ENCODE measurements at places on chromosomes 2 and 18.

DNA sequence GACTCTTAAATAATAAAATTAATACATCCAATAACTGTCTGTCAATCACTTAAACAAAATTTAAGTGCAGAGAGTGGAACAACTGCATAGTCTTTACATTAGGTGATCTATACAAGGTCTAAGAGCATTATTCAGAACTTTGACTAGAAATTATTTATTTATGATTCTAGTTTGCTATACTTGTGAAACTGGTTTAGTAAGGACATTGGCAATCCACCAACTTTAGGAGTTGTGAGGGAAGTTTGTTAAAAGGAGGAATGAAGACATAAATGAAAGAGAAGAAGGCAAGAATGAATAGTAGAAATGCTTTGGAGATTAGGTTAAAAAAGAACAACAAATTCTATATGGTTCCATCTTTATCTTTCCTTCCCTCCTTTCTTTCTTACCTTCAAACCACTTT lies 217.5 kb downstream of the GPD2 start:
- no peaks in the 10 kb centered on the region for H3K4me1 ChIP-seq
- no peak overlapping the region for H3K27ac ChIP-seq
- DNase-seq, result no peak
- no peak overlapping the region for H3K4me3 ChIP-seq

DNA sequence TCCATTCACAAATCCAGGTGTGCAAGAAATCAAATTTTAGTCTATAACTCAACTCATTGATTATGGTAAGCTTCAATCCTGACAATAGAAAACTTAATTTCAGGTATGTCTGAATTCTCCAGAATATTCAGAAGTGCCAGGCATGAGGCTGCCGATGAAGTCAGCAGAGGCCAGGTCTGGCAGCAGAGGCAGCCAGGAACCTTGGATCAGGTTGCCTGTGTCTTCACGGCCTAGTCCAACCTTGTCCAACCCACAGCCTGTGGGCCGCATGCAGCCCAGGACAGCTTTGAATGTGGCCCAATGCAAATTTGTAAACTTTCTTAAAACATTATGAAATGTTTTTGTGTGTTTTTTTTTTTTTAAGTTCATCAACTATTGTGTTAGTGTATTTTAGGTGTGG lies 46.9 kb upstream of the ASPRV1 start:
- peaks cover 21% of the 10 kb centered on the region for H3K4me1 ChIP-seq
- DNase-seq, result no peak
- no peak overlapping the region for H3K27ac ChIP-seq
- H3K4me3 ChIP-seq, result no peak overlapping the region
- no peaks in the 10 kb centered on the region for H3K36me3 ChIP-seq
- no peaks in the 10 kb centered on the region for H3K27me3 ChIP-seq

DNA sequence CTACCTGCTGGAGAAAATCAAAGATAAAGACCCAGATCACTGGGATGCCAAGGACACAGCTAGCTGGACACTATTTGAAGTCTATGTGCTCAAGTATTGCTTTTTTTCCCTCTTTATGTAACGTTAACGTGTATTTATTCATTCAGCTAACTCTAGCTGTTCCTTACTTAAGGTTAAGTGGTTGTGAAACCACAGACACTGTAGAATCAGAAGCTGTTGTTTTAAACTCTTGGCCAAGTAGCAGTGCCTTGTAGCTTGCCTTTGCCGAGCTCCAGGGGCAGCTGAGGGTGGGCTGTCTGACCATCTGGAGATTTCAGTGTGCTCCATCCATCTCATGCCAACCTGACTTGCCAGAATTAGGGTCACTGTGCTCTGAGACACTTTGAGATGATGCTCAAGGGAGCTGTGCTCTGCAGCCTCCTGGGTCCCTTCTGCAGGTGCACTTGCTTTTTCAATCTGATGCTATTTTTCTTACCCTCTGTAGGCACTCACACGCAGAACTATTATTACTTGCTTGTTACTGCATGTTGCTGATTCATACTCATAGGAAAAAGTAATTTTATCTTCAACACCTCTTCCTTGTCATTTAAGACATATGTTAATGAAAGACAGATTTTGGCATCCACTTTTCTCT lies 116.2 kb downstream of the METTL8 start:
- H3K4me3 ChIP-seq, result no peak overlapping the region
- H3K27ac ChIP-seq, result no peak overlapping the region
- H3K4me1 ChIP-seq, result no peaks in the 10 kb centered on the region
- no peaks in the 10 kb centered on the region for H3K27me3 ChIP-seq
- peaks cover 6% of the 10 kb centered on the region for H3K36me3 ChIP-seq

GRCh38 chr18:68519336-68519735 lies 195.6 kb downstream of the TMX3 start:
- H3K27me3 ChIP-seq, result no peaks in the 10 kb centered on the region
- H3K4me1 ChIP-seq, result peaks cover 3% of the 10 kb centered on the region
- no peaks in the 10 kb centered on the region for H3K36me3 ChIP-seq
- no peak for DNase-seq
- no peak overlapping the region for H3K27ac ChIP-seq

GRCh38 chr18:2143636-2144035 lies 427.7 kb downstream of the METTL4 start:
- no peak overlapping the region for H3K4me3 ChIP-seq
- H3K4me1 ChIP-seq, result peaks cover 8% of the 10 kb centered on the region
- no peak overlapping the region for H3K27ac ChIP-seq
- no peaks in the 10 kb centered on the region for H3K36me3 ChIP-seq

DNA sequence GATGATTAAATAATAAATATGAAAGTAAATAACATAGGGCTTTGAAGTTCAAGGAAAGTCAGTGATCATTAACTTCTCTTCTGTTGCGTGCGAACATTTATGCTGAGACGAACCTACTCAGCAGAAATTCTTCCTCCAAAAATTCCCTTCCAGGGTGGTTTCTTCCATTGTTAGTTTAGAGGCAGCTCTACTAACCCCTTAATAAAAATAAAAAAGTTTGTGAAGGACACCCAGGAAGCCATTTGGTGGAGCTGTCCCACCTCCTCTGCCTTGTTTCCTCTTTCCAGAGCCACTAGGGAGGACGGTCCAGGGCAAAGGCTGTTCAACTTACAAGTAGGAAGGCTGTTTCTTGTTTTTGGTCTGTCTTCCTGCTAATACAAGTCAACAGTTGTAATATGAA lies 2.1 kb upstream of the SMAD2 start:
- H3K27me3 ChIP-seq, result no peaks in the 10 kb centered on the region
- DNase-seq, result no peak
- peaks cover 13% of the 10 kb centered on the region for H3K4me1 ChIP-seq
- no peak overlapping the region for H3K27ac ChIP-seq
- no peaks in the 10 kb centered on the region for H3K36me3 ChIP-seq
- no peak overlapping the region for H3K4me3 ChIP-seq

DNA sequence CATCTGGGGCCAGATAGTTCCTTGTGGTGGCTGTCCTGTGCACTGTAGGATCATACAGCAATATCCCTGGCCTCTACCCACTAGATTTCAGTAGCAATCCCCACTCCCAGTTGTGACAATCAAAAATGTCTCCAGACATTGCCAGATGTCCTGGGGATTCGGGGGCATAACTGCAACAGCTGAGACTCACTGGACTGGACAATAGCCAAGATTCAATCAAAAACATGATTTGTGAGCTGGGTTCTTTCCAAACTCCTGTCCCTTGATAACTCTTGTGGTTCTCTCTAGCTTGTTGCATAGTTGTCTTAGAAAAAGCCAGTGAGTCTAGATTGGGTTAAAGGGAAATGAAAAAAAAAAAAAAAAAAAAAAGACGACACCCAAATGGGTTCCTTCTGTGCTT lies 293.4 kb downstream of the CELF4 start:
- no peak overlapping the region for H3K4me3 ChIP-seq
- H3K4me1 ChIP-seq, result no peaks in the 10 kb centered on the region
- no peak overlapping the region for H3K27ac ChIP-seq
- DNase-seq, result no peak
- H3K27me3 ChIP-seq, result peaks cover 47% of the 10 kb centered on the region
- no peaks in the 10 kb centered on the region for H3K36me3 ChIP-seq

DNA sequence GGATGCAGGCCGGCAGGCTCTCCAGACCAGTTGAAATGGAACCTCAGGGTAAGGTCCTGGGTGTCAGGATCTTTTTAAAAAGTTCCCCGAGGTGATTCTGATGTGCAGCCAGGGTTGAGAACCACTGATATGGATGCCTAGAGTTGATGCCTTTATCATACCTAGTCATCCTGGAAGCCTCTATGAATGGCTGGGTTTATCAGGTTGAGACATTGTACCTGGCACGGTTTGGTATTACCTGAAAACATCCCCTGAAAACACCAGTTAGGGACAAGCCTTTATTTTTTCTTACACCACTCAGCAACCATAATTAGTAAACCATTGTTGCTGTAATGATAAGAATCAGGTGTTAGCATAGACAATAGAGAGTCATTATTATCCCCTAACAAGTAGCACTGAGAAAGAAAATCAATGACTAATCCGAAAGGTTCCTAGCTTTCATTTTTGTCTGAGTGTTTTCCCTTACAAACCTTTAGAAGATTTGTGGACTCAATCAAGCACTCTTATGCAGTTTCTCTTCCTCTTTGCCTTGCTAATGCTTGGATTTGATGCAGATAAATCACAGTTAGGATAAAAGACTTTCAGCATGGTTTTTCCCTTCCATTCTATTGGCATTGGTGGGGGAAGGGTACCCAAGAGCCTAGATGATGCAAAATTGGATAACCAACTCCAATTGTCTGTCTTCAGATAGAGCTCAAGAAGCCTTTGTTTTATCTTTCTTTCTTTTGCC lies 116.5 kb upstream of the LYPD6 start:
- no peak overlapping the region for H3K4me3 ChIP-seq
- no peaks in the 10 kb centered on the region for H3K36me3 ChIP-seq
- DNase-seq, result no peak
- H3K27ac ChIP-seq, result no peak overlapping the region
- H3K27me3 ChIP-seq, result no peaks in the 10 kb centered on the region

DNA sequence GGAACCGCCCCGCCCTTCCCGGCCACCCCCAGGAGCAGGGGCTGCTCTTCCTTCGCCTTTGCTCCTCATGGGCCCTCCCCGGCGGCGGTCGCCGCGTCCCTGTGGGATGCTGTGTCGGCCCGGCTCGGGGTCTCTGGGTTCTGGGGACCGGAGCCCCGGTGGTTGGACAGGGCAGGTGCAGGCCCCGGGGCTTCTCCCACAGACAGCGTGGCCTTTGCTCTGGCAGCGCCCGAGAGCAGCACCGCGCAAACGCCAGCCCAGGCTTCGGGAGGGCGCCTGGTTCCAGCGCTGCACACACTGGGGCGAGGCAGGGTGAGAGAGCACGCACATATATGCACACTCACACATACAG lies 9.0 kb upstream of the KCNG2 start:
- no peak overlapping the region for H3K4me3 ChIP-seq
- peaks cover 11% of the 10 kb centered on the region for H3K4me1 ChIP-seq
- H3K36me3 ChIP-seq, result no peaks in the 10 kb centered on the region
- peaks cover 44% of the 10 kb centered on the region for H3K27me3 ChIP-seq
- DNase-seq, result no peak
- no peak overlapping the region for H3K27ac ChIP-seq

GRCh38 chr2:70797506-70797905 lies 7.1 kb upstream of the FIGLA start:
- H3K27me3 ChIP-seq, result peaks cover 23% of the 10 kb centered on the region
- H3K4me1 ChIP-seq, result no peaks in the 10 kb centered on the region
- no peaks in the 10 kb centered on the region for H3K36me3 ChIP-seq
- no peak for DNase-seq

DNA sequence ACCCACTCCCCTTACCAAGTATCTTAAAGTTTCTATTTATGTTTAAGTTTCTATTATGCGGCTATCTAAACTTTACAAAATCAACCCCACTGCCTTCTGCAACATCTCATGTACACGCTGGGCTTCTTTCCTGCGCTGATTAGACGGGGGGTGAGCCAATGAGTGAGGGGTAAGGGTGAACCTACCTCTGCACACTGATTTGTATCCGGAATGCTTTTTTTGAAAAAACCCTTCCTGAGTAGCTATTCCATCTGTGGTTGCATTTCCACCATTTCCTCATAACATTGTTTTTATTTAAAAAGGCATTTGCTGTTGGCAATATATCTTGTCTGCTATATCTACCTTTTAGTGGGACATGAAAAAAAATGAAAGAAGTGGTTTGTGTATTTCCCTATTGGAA lies 6.3 kb downstream of the ALPG start:
- no peak overlapping the region for H3K4me3 ChIP-seq
- H3K27ac ChIP-seq, result no peak overlapping the region

- DNase-seq, result peak; percentile 13
- H3K36me3 ChIP-seq, result no peaks in the 10 kb centered on the region
- H3K27me3 ChIP-seq, result no peaks in the 10 kb centered on the region
- peak overlapping the region; percentile 82 for H3K27ac ChIP-seq
- H3K4me3 ChIP-seq, result no peak overlapping the region
- peaks cover 36% of the 10 kb centered on the region for H3K4me1 ChIP-seq
Measured at GRCh38 chr2:223696719-223697118, 94.6 kb upstream of the SCG2 start.

DNA sequence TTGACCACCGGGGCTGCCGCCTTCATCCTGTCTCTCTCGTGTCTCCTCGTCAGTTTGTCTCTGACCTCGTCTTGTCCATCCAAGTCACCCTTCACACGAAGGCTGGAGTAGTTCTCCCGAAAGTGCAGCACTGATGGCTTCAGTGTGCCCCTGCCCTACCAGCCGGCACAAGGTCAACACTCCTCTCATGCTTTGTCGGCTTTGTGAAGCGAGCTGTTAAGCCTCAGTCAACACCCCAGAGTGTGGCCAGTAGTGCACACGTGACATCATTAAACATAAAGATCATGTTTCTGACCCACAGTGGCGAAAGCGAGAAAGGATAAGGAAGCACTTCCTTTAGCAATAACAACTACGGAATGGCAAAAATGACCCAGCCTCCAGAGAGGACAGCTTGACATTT lies 23.2 kb downstream of the ACKR3 start:
- no peak for DNase-seq
- H3K27me3 ChIP-seq, result no peaks in the 10 kb centered on the region
- H3K36me3 ChIP-seq, result no peaks in the 10 kb centered on the region
- H3K4me1 ChIP-seq, result no peaks in the 10 kb centered on the region
- no peak overlapping the region for H3K4me3 ChIP-seq

GRCh38 chr18:40984856-40985255 lies 970.2 kb upstream of the PIK3C3 start:
- no peaks in the 10 kb centered on the region for H3K27me3 ChIP-seq
- H3K4me1 ChIP-seq, result peaks cover 13% of the 10 kb centered on the region
- no peak for DNase-seq
- peak overlapping the region; percentile 17 for H3K27ac ChIP-seq
- H3K4me3 ChIP-seq, result no peak overlapping the region
- no peaks in the 10 kb centered on the region for H3K36me3 ChIP-seq

- no peaks in the 10 kb centered on the region for H3K4me1 ChIP-seq
- H3K4me3 ChIP-seq, result no peak overlapping the region
- no peak overlapping the region for H3K27ac ChIP-seq
Measured at GRCh38 chr2:68429311-68429826, 37.7 kb downstream of the FBXO48 start.
